Calu3 (cell line): ENCODE measurements at places on chromosomes 7 and 10.

DNA sequence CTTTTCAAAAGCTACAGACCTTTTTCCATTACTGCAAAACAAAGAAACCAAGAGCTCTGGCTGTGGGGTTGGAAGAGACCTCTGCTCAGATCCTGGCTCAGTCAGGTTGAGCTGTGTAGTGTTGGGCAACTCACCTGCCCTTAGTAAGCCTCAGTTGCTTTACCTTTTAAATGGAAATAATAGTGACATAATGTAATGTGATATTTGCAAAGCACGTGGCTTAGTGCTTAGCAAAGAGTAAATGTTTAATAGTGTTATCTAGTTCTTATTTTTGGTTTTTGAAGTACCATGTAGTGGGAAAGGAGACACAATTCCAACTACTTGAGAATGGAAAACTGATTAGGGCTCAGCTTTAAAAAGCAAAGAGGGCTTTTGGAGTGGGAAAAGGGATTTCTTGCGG, 100.2 kb downstream of the SVIL start:
- no peaks in the 10 kb centered on the region for H3K27me3 ChIP-seq
- H3K4me1 ChIP-seq = peaks cover 46% of the 10 kb centered on the region
- DNase-seq = no peak
- H3K36me3 ChIP-seq = peaks cover 50% of the 10 kb centered on the region
- H3K4me3 ChIP-seq = peak overlapping the region; percentile 62
- peak overlapping the region; percentile 90 for H3K27ac ChIP-seq

- no peak overlapping the region for H3K27ac ChIP-seq
- H3K4me3 ChIP-seq = no peak overlapping the region
- no peaks in the 10 kb centered on the region for H3K4me1 ChIP-seq
- no peaks in the 10 kb centered on the region for H3K36me3 ChIP-seq
- no peak for DNase-seq
Measured at GRCh38 chr10:59373071-59373470, 10.7 kb upstream of the FAM13C start.

DNA sequence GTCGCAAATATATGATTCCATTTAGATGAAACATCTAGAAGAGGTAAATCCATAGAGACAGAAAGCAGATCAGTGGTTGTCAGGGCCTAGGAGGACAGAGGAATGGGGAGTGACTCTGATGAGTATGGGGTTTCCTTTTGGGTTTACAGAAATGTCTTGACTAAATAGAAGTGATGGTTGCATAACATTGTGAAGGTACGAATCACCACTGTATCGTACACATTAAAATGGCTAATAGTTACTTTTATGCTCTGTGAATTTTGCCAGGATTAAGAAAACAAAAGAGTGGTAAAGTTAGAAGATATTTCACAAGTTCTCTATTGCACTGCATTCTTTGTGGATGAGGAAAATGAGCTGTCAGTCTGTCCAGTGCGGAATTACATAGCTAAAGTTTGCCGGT, 407.4 kb downstream of the KCNMA1 start:
- no peak overlapping the region for H3K4me3 ChIP-seq
- no peaks in the 10 kb centered on the region for H3K27me3 ChIP-seq
- DNase-seq = no peak
- H3K4me1 ChIP-seq = peaks cover 51% of the 10 kb centered on the region
- H3K36me3 ChIP-seq = no peaks in the 10 kb centered on the region

DNA sequence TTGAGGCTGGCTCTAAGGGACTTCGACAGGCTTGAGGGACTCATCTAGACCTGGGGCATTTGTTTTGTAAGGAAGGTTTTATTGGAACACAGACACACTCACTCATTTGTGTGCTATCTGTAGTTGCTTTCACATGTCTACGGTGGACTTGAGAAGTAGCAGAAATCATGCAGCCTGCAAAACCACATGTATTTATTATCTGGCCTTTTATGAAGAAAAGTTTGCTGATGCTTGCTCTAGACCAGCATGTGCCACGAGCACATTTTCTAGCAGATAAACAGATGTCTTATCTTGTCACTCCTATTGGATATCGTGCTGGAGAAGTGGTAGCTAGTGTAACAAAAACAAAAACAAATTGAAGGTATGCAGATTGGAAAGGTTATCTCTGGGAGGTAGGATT, 9.8 kb downstream of the UPP1 start:
- H3K27ac ChIP-seq = peak overlapping the region; percentile 45
- peaks cover 86% of the 10 kb centered on the region for H3K36me3 ChIP-seq
- no peak for DNase-seq
- H3K4me1 ChIP-seq = peaks cover 43% of the 10 kb centered on the region
- H3K27me3 ChIP-seq = no peaks in the 10 kb centered on the region
- no peak overlapping the region for H3K4me3 ChIP-seq

DNA sequence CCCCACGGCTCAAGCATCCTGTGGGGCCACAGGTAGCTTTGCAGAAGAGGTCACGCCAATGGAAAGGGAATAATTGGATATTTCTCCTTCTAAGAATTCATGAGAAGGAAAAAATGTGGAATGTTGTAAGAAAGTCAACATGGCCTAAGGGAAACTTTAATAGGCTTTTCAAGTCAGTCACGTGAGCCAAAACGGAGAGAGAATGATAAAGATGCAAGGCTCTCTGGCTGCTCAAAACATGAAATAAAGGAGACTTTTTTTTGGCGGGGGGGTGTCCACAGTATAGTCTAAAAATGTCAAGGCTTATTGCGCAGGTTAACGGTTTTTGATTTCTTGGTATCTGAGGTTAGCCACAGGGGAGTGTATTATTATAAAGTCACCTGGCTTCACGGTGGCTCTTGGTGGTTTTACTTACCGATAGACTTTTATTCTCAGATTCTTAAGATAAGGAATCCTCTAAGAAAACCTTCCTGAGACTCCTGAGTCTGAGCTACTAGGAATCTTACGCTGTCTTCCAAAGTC, 148.1 kb downstream of the ARHGAP21 start:
- peaks cover 21% of the 10 kb centered on the region for H3K27me3 ChIP-seq
- no peak overlapping the region for H3K4me3 ChIP-seq
- peaks cover 5% of the 10 kb centered on the region for H3K36me3 ChIP-seq
- DNase-seq = no peak
- no peaks in the 10 kb centered on the region for H3K4me1 ChIP-seq

GRCh38 chr10:1520909-1521565, 216.3 kb downstream of the ADARB2 start:
- no peaks in the 10 kb centered on the region for H3K4me1 ChIP-seq
- H3K27me3 ChIP-seq = peaks cover 49% of the 10 kb centered on the region
- no peak overlapping the region for H3K4me3 ChIP-seq
- H3K27ac ChIP-seq = no peak overlapping the region
- H3K36me3 ChIP-seq = no peaks in the 10 kb centered on the region
- DNase-seq = no peak

DNA sequence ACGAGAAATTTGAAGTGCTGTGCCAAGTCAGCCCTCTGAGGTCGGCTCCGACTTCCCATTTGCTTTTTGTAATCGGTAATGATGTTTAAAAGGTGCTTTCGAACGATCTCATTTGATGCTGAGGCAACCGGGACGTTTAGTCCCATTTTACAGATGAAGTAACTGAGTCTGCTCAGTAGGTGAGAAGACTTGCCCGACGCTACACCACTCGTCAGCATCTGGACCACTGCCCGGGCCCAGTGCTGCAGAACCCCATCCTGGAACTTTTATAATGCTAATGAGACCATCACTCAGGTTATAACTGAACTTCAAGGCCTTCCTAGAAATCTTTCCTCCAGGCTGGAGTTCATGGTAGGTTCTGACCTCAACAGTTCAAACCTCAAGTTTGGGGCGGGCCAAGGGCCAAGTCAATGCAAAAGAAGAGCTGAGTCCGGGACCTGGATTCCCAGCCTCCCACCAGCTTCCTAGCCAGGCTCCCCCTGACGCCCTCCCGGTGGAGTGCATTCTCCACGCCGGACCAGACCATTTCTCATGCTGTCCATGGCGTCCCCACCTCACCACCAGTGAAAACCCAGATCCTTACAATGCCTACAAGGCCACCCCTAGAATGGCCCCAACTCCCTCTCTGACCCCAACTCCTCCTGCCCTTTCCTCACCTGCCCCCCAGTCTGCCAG, 699 bp upstream of the PDLIM1 start:
- peaks cover 32% of the 10 kb centered on the region for H3K36me3 ChIP-seq
- H3K4me3 ChIP-seq = peak overlapping the region; percentile 74
- H3K27ac ChIP-seq = peak overlapping the region; percentile 44
- peaks cover 26% of the 10 kb centered on the region for H3K4me1 ChIP-seq

- no peak overlapping the region for H3K4me3 ChIP-seq
- DNase-seq = no peak
- H3K27me3 ChIP-seq = peaks cover 60% of the 10 kb centered on the region
- H3K36me3 ChIP-seq = no peaks in the 10 kb centered on the region
- no peak overlapping the region for H3K27ac ChIP-seq
- no peaks in the 10 kb centered on the region for H3K4me1 ChIP-seq
Measured at GRCh38 chr10:120828763-120829319, 22.3 kb upstream of the WDR11 start.

DNA sequence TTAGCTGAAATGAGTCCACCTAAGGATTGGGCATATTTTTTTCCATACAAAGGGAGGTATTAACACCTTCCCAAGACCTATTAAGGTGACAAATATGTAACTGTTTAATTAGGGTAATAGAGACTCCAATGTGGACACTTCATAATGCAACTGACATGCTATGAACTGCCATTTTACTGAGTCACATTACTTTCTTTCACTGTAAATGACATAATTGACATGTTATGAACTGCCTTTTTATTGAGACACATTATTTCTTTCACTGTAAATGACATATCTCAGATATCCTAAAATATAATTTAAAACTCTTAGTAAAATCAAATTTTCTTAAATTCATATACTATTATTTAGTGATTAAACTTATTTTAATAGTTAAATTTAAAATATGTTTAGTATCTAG, 528.8 kb upstream of the PCDH15 start:
- no peaks in the 10 kb centered on the region for H3K36me3 ChIP-seq
- no peak overlapping the region for H3K27ac ChIP-seq
- H3K4me1 ChIP-seq = peaks cover 1% of the 10 kb centered on the region
- H3K4me3 ChIP-seq = no peak overlapping the region
- no peaks in the 10 kb centered on the region for H3K27me3 ChIP-seq
- no peak for DNase-seq

GRCh38 chr7:135333946-135334345, 100.3 kb downstream of the STRA8 start:
- peaks cover 8% of the 10 kb centered on the region for H3K4me1 ChIP-seq
- DNase-seq = no peak
- no peak overlapping the region for H3K27ac ChIP-seq
- no peak overlapping the region for H3K4me3 ChIP-seq
- peaks cover 5% of the 10 kb centered on the region for H3K36me3 ChIP-seq
- H3K27me3 ChIP-seq = peaks cover 18% of the 10 kb centered on the region

GRCh38 chr10:44864051-44864450, 47.1 kb upstream of the TMEM72 start:
- H3K36me3 ChIP-seq = peaks cover 11% of the 10 kb centered on the region
- H3K4me1 ChIP-seq = peaks cover 32% of the 10 kb centered on the region
- DNase-seq = peak; percentile 55
- H3K4me3 ChIP-seq = peak overlapping the region; percentile 92

GRCh38 chr7:36956814-36957213, 232.5 kb upstream of the AOAH start:
- peaks cover 1% of the 10 kb centered on the region for H3K4me1 ChIP-seq
- H3K27ac ChIP-seq = no peak overlapping the region
- no peaks in the 10 kb centered on the region for H3K36me3 ChIP-seq
- no peak for DNase-seq

DNA sequence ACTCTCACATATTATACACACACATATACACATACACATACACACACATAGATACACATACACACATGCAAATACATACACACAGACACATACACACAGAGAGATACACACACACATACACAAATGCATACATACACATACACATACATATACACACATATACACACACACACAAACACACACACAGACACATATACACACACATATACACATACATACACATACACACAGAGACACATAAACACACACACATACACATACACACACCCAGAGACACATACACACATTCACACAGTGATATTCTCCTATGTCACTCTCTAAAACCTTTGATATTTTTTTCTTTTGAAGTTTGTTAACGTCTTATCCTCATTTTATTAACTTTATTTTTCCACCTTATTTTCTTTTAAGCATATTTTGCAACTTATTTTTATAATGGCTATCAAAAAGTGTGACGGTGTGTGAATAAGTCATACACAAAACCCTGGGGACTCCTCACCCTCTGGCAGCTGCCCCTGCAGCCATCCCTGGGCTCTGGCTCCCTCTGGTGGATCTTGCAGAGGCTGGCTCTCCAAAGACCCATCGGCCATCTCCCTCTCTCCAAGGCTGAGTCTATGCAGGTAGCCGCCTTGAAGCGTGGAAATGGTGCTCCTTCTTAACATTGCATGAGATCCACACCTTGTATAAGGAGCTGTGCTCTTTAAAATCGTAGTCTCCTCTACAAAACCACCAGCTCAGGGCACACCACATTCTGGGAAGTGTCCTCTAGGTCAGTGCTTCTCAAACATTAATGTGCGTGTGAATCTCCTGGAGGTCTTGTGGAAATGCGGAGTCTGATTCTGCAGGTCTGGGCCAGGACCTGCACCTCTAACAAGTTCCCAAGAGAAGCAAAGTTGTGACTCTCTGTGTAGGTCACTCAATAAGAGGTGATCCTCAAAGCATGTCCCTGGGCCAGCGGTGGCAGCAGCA, 4.1 kb upstream of the C10orf120 start:
- H3K4me1 ChIP-seq = no peaks in the 10 kb centered on the region
- no peak overlapping the region for H3K4me3 ChIP-seq
- DNase-seq = peak; percentile 75
- H3K27ac ChIP-seq = no peak overlapping the region

- H3K4me1 ChIP-seq = no peaks in the 10 kb centered on the region
- H3K27ac ChIP-seq = no peak overlapping the region
- no peak overlapping the region for H3K4me3 ChIP-seq
- DNase-seq = no peak
- H3K27me3 ChIP-seq = peaks cover 30% of the 10 kb centered on the region
Measured at GRCh38 chr10:128242641-128243040, 116.4 kb upstream of the MKI67 start.

- H3K27me3 ChIP-seq = no peaks in the 10 kb centered on the region
- no peaks in the 10 kb centered on the region for H3K4me1 ChIP-seq
- no peak overlapping the region for H3K27ac ChIP-seq
- no peak overlapping the region for H3K4me3 ChIP-seq
- H3K36me3 ChIP-seq = no peaks in the 10 kb centered on the region
Measured at GRCh38 chr10:99809931-99810615, 27.6 kb downstream of the ABCC2 start.

DNA sequence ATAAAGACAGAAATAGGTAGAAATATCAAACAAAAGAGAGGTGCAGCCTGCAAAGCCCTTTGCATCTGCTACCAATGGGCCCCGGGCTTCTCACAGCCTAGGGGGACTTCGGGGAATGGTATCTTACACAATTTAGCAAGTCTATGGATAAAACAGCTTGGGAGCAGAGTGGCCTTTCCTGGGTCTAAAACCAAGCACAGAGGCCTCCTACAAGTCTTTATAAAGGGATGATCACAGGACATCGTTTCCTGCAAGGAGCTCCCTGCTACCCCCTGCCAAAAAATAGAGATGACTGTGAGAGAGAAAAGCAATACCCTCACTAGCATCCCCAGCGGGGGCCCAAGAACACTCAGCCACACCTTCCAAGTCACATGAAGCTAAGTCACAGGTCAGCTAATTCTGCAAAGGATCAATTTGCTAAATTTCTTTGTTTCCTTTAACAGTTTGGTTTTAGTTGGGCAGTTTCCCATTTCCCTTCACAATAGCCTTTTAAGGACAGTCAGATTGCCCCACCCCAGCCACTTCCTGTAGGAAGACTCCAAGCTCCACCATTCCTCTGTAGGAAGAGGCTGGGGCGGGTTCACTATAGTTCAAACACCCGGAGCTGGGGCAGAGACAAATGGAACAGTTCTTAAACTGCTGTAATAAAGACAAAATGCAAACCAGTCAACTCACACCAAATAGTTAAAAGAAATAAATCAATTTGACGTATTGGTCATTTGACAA, 105.5 kb downstream of the SLIT1 start:
- no peak overlapping the region for H3K4me3 ChIP-seq
- H3K36me3 ChIP-seq = no peaks in the 10 kb centered on the region
- H3K27me3 ChIP-seq = peaks cover 81% of the 10 kb centered on the region
